Non-pigmented ciliary epithelial cell (primary cell): ENCODE measurements at places on chromosomes 4 and X.

DNA sequence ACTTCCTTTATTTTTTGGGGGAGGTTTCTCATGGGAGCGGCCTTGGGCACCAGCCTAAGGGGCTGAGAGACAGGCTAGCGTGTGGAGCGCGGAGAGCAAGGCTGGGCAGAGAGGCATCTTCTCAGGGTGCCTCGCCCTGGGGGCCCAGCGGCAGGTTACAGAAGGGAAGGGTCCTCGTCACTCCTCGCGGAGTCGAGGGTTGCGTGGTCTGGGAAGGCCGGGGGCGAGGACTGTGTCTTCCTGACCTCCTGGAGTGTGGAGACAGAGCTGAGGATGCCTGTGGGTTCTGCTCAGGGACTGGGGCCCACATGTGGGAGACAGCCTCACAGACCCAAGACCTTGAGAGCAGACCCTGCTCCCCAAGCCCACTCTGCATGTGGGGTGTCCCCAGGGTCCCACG lies 79.6 kb upstream of the LRPAP1 start:
- no peak for DNase-seq

DNA sequence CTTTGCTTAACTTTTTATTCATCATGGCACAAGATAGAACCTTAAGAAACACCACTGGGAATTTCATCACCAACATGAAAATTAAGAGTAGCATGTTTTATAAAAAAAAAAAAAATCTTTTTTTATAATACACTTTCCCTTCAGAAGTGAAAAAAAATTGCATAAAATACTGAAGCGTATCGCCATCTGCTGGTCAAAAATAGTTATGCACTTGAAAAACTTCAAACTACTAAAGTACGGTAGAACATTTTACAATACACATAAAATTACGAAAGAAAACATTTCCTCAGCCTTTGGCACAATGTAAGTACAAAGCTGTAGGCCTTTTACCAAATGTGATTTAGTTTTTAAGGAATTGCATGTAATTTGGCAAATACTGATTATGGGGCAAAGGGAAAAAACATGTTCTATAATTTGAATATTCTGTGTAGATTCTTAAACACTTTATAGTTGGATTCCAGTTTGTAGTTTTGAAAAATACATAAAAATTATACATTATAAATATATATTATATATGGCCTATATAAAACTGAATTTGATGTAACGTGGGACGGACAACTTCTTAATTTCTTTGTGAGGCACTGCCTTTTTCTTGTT lies 26.5 kb downstream of the HCCS start:
- DNase-seq: no peak

DNA sequence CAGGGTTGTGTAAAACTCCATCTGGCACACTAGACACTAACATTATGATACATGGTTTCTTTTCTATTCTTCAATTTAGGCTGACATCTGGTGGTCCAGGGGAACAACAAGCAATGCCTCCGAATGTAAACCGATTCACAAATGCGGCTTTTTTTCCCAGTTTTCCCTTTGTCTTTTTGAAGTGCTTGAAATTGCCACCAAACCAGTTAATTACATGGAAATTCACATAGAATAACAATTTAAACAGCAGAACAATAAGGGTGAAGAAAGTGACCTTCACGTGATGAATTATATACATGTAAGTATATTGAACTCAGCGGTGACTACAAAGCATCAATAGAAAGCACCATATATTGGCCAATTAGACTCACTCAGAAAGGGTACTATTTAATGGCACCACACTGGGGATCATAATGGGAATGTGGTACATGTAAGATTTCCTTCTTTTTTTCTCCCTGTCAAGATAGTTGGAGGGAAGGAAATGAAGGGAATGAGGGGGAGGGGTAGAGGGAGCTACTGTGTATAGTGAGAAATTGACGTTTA lies 103.9 kb downstream of the MMRN1 start:
- no peak for DNase-seq

GRCh38 chr4:3674479-3674851 lies 91.7 kb upstream of the ADRA2C start:
- no peak for DNase-seq

- DNase-seq: no peak
Measured at GRCh38 chr4:116880625-116881024, 204.8 kb downstream of the TRAM1L1 start.

- DNase-seq: no peak
Measured at GRCh38 chrX:1649621-1650020, 34.8 kb downstream of the ASMT start.

- no peak for DNase-seq
Measured at GRCh38 chrX:103536732-103537131, 17.4 kb upstream of the RAB40A start.

GRCh38 chr4:14856062-14856933 lies 146.0 kb upstream of the CPEB2 start:
- peak; percentile 96 for DNase-seq

DNA sequence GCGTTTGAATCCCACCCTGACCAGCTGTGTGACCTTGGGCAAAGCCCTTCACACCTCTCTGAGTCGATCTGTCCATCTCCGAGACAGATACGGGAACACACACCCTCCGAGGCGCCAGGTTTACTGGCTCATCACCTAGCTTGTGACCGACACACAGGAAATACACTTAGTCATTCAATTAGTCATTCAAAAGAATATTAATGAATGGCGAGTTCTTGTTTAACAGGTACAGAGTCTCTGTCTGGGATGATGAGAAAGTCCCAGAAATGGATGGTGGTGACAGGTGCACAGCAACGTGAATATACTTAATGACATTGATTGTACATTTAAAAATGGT lies 80.6 kb downstream of the PPP2R2C start:
- no peak for DNase-seq

DNA sequence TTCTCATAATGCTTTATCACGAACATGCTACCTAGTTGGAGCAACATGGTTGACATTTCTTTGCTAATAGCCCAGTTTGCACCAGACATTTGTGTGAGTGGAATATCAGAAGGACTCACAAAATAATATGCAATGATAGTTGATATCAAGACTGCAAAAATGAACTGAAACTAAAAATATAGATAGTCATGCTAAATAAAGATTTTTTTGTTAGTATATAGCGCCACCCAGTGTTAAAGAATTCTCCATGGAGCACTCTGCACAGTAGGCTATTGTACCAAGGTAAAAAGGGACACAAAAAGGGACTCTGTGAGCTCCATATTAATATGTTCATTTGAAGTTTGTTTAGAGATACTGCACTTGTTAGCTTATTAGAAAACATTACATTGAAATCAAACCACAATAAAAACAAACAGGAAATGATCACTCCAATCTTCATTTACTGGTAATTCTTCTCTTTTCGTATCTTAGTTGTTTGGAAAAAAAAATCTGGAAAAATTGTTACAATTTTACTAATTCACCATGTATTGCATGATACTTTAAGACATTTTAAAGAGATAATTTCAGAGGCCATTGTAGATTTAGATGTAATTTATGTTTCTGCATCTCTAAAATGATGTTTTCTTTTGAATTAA lies 1509.6 kb downstream of the ADGRL3 start:
- DNase-seq: no peak

DNA sequence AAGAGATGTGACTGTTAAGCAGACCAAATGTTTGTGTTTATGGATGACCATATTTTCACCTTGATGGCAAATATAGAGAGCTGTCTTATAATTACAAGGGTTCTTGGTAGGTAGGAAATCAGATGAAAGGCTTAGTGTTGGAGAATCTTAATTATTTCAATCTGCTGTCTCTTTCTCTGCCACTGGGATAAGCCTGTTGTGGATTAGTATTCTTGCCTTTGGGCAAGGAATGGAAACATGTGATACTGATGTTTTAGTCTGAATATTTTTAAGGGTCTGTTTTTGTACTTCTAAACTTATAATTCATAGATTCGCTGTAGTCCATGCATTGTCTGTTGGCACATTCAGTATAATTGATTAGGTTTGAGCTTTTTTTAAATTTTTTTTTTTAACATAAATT lies 23.7 kb upstream of the NUDT6 start:
- DNase-seq: no peak

GRCh38 chr4:102193145-102193544 lies 152.1 kb downstream of the SLC39A8 start:
- no peak for DNase-seq

GRCh38 chr4:139337612-139338011 lies 35.3 kb upstream of the NDUFC1 start:
- no peak for DNase-seq

DNA sequence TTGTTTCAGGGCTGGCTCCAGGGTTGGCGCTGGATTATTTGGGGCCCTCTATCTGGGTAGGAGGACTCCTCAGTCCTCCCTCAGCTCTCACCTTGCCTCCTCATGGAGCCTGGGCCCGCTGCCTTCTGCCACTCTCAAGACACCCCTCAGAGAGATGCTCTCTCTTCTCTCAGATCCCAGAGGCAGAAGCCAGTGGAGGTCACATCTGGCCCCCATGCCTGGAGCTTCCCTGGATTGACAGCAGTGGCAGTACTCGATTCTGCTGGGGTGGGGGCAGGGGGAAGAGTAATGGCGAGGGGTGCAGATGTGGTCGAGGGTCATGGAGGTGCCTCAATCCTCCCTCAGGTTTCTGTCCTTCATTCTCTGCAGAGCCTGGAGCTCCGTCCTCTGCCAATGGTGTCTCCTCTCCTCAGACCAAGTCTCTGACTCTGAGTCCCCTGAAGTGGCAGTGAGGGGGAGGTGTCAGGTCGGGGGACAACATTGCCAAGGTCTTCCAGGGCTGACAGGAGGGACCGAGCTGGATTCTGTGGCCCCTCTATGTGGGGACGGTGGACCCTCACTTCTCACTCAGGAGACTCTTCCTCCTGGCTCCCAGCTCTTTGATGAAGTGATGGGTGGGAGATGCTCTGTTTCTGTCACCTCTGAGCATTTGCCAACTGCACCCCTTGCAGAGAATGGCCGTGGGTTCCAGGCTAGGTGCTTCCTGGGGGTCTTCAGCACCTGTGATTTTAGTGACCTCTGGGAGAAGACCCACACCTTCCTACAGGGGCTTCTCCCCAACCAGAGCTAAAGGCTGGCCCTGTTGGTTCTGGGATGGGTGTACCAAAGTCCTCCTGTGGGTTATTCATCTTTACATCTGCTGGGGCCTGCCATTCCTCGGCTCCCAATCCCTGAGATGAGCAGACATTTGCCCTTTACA lies 10.9 kb upstream of the HSFX1 start:
- DNase-seq: no peak

- DNase-seq: no peak
Measured at GRCh38 chr4:24770667-24771066, 24.7 kb upstream of the SOD3 start.

DNA sequence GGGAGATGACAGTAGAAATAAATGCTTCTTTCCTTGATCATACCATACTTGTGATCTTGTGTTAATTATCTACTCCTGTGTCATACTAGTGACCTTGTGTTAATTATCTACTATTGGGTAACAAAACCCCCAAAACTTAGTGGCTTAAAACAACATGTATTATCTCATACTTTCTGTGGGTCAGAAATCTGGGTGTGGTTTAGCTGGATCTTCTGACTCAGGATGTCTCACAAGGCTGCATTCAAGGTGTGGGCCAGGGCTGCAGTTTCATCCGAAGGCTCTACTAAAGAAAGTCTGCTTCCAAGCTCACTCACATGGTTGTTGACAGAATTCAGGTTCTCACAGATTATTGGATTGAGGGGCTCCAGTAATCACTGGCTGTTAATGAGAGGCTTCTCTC lies 70.3 kb upstream of the NDP start:
- DNase-seq: no peak

DNA sequence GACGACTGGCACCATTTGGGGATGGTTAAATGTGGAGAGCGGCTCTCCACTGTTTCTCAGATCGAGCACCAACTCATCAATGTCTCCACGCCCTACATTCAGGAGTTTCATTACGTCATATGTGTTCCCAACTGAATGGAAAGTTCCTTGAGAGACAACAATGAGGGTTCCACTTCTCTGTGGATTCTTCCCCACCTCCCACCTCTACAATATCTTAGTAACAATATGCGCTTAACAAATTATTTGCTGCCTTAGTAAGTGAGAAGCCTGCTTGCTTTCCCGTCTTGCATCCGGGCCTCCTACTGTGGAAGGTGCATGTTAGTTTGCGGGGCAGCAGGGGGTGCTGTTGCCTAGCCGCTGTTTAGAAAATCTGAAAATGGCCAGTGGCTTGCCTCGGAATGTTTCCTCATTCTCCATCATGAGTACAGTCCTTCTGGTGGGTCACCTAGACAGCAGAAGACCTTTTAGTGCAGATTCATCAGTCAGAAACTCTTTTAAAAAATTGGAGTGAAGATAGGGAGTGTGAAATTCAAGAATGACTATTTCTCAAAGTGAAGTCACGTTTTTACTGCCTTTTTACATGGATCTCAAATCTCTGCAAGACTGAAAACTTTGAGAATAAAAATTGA lies 55.7 kb downstream of the PHOX2B start:
- DNase-seq: no peak

DNA sequence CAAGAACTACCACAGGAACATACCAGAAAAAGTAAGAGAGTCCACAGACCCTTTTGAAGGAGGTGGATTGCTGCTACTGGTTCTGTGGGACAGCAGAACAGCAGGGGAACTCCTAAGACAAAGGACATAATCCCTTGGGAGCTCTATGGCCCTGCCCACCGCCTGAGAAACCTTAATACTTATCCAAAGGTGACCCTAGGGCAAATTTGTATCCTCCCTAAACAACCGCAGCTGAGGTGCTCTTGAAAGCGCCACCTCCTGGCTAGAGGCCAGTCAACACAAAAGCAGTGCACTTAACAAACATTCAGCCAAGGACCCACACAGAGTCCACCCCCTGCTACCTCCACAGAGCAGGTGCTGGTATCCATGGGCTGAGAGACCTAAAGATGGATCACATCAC lies 136.8 kb downstream of the ADAM29 start:
- no peak for DNase-seq

- DNase-seq: no peak
Measured at GRCh38 chr4:126798214-126798613, 834.5 kb upstream of the INTU start.

- no peak for DNase-seq
Measured at GRCh38 chr4:150773729-150774449, 191.9 kb downstream of the MAB21L2 start.

DNA sequence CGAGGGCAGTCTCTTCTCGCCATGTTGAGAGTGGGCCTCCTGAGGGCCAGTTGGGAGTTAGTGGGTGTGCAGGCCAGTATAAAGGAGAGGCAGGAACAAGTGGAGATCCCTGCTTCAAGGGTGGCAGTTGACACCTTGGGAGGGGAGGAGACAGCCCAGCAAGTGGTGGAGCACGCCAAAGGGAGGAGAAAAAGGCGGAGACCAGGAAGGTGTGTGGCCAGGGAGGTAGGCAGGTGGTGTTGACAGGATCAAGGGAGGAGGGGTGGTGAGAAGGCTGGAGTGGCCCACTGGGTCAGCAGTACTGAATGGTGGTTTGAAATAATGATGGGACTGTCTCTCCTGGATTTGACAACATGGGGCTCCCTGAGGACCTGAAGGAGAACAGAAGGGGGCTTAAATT lies 32.6 kb downstream of the ZNF185 start:
- no peak for DNase-seq

- no peak for DNase-seq
Measured at GRCh38 chrX:37677243-37677642, 8.3 kb upstream of the XK start.

DNA sequence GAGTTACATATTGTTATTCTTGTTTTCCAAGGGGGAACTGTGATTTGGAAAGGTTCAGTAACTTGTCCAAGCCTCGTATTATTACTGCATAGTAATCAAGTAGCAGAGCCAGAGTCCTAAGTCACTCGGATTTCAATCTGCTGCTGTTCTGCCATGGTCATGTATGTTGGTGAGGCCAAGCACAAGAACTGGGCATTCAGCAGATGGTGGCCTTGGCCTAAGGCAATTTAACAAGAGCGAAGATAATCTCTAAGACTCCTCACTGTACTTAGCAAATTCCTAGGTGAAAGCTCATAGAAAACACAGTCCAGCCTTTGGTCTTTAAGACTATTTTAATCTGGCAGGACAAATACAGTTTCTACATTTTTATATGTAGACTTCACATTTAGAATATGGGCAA lies 64.8 kb downstream of the NDST3 start:
- DNase-seq: no peak
